ENCODE measurements at places on chromosomes 1 and 21.

- DNase-seq: no peak
Measured at GRCh38 chr1:199226163-199226562, 587.3 kb downstream of the PTPRC start.

DNA sequence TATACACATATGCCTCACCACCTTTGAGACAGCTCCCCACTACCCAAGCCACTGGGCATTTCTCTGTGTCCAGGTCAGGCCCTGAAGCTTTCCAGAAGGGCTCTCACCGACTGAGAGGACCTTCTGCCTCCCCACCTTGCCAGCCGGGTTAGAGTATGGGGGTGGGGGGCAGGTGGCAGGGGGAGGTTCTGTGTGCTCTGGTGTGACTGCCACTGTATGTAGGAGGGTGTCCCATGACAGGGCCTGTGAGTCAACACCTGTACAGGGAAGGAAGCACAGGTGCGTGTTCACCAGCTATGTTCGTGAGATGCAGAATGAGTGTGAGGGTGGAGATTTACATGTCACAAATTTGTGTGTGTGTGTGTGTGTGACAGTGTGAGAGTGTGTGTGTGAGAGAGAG is 7.0 kb downstream of the AHDC1 start:
- DNase-seq: no peak

DNA sequence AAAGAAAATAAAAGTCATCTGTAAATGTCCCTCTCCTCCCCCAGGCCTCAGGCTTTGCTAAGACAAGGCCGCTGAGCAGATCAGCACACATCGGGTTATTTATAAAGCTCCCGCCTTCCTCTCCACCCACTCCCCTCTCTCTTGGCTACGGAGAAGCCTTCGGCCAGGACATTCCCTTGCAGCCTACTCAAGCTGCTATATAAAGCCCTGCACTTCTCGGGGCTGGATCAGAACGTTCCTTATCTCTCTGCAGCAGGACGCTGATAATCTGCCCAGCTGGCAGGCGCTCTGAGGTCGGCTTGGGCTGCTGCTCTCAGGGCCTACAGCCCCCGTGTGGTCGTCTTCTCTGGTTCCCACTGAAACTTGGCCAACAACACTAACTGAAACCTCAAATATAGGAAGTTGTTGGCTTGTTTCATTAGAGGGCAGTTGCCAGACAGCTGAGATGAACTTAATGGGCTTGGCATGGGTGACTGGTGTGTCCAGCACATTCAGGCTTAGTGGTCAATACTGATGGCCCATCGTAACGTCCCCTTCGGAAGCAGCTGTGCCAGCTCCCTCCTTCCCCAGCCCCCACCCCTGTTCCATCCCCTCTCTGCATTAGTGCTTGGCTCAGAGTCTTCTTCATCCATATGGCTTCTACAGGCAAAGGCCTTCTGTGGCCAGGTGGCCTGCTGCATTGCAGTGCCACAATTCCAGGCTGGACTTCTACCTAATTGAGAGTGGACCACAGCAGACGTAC is 64.6 kb downstream of the IER5 start:
- DNase-seq: peak; percentile 48

- no peak for DNase-seq
Measured at GRCh38 chr1:9782897-9783296, 40.9 kb downstream of the CLSTN1 start.

DNA sequence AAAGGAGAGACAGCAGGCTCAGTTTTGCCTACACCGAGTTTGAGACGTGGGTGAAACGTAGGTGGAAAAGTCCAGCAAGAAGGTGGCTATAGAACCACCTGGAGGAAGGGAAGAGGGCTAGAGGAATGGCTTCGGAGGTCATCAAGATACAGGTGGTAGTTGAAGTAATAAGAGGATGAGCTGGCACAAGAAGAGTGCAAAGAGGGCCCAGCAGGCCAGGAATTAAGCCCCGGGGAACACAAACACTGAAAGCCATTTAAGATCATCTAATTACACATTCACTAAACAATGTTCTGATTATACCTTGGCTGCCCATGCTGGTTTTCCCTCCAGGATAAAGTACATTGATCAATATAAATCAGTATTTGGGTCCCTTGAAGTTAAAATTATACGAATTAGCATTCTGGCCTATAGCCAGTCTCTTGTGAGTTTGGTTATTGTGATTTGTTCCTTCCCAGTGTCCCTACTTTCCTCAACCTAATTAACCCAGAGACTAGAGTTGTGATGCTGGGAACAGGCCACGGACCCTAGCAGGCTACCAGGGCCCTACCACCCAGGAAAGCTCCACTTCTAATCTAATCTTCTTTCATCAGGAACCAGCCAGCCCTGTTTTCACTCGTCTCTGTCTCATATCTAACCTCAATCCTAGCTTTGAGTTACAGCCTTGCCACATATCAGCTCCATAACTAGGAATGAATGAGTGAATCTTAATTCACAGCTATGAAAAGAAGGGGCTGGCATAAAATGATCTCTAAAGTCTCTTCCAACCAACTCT is 26.4 kb upstream of the PPP1R15B start:
- no peak for DNase-seq

GRCh38 chr1:25021591-25022215 is 91.6 kb upstream of the RUNX3 start:
- DNase-seq: no peak

DNA sequence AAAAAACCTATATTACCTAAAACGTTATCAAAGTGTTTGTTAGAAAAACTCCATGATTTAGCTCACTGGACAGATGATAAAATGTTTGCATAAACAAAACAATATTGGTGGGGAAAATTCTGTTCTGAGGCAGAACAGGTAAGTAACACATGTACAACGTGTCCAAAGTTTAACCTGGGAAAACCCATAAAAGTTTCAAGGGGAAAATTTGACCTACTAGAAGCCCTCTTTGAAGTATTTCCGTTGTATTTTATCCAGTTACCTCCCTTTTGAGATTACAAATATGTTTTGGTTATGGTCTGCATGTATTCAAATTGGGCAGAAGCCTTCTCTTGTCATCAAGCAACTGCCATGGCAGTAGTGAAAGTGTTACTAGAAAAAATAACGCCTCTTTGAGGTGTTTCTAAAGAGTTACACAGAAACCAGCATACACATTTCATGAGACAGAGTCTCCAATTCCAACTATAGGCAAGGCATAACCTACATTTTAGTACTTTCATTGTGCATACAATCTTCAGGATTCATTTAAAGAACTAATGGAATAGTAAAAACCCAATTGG is 58.0 kb upstream of the PDC start:
- no peak for DNase-seq

GRCh38 chr1:150149271-150150132 is at the start of gene PLEKHO1:
Gene PLEKHO1 (plus strand): TSS chr1:150149916. CDS start chr1:150150258, 342 bp downstream.
- peak; percentile 76 for DNase-seq

DNA sequence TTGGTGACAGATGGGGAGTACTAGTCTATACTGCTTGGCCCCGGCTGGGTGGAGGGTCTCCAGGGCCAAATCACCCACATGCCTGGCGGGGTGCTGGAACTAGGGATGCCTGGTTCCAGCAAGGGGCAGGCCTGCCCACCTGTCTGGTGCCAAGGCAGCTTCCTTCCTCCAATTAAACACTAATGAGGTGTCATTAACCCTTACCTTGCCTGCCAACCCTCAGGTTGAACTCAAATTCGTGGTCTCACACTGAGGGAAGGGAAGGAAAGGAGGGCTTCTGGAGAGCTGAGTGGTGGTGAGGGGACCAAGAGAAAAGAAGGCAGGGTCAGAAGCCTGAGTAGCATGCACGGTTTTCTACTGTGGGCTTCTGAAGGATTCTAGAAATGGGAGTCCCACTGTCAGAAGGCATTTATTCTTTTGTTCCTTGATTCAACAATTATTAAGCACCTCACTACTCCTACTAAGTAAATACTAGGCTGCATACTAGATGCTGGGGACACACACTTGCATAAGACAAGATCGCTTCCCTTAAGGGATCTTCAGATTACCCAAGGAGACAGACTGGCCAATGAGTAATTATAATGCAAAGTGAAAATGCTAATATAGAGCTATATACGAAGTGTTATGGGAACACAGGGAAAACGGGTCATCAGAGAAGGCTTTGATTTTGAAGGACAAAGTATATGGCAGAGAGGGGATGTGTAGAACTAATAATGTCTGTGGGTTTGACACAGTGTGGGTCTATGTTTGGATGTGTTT is 5.9 kb upstream of the EFNA3 start:
- DNase-seq: no peak

- DNase-seq: peak; percentile 41
Measured at GRCh38 chr1:27136998-27137542, 17.9 kb downstream of the SLC9A1 start.

DNA sequence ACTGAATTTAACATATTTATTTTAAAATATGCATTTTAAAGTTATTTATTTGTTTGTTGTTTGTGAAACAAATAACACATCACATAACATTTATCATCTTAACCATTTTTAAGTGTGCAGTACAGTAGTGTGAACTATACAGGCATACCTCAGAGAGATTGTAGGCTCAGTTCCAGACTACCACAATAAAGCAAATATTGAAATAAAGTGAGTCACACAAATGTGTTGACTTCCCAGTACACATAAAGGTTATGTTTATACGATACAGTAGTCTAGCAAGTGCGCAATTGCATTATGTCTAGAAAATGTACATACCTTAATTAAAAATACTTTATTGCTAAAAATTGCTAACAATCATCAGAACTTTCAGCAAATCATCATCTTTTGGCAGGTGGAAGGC is 739.4 kb upstream of the ADGRL4 start:
- no peak for DNase-seq

DNA sequence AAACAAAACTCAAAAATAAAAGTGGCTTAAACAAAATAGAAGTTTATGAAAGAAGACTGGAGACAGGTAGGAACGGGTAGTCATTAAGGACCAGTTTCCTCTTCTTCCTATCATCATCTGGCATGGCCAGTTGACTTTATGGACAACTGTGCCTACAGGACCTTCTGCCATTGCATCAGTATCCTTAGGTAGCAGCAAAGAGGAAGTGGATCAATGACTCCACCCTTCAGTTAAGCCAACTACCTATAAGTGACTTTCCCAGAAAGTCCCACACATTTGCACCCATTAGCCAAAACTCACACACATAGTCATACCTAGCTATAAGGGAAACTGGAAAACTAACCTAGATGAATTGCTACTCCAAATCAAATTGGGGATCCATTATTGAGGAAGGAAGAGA is 51.7 kb downstream of the RASAL2 start:
- no peak for DNase-seq

- no peak for DNase-seq
Measured at GRCh38 chr1:67552336-67552759, 122.1 kb upstream of the SERBP1 start.

DNA sequence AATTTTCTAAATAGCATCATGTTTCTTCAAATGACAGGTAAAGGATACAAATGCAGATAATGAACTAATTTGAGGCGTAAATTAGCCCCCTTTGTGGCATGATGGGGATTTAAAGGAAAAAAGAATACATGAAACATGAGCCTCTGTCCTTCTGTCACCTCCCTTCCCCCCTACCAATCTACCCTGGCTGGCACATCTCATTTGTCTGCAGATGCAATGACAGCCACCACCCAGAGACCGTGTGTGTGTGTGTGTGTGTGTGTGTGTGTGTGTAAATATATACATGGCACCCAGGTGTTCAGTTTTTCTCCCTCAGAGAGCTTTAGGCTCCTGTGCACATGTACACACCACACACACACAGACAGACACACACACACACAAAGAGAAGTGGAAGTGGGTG is 451.1 kb downstream of the RWDD3 start:
- DNase-seq: no peak

- DNase-seq: no peak
Measured at GRCh38 chr21:45098867-45099266, 24.5 kb downstream of the ADARB1 start.

GRCh38 chr1:183185941-183186490 is at the start of gene LAMC2:
Gene LAMC2 (plus strand): TSS chr1:183186264. CDS start chr1:183186353, 89 bp downstream.
- no peak for DNase-seq

- no peak for DNase-seq
Measured at GRCh38 chr1:8481650-8482380, 163.9 kb downstream of the SLC45A1 start.

DNA sequence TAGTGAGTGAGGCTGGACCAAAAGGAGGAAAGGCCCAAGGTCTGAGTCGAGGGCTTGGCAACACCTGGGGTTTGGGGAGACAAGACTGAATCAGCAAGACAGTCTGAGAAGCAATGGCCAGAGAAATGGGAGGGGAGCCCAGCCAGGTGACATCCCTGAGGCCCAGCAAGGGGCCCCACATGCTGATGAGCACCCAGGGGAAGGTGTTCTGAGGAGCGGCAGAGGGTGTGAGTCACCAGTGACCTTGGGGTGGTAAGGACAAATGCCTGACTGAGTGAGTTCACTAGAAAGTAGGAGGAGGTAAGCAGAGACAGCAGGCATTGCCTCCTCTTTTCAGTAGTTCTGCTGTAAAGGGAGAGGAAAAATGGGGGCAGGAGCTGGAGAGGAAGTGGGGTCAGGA is 192.4 kb upstream of the GALNT2 start:
- DNase-seq: no peak

DNA sequence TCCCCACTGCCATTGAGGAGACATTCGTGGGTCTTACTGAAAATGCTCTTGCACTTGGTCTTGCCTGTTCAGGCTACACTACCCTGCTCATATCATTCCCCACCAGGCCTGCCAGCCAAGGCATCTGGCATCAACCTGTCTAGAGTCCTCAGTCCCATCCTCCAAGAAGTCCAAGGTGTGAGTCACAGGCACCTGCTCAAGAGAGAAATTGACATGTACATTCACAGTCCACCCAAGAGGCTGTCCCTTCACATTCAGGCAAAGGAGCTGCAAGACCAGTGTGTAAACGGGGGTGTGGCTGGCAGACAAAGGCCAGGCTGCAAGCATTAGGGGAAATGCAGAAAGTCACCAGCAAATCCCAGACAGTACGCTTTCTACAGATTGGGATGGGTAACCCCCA is 13.1 kb upstream of the PLA2G2C start:
- DNase-seq: no peak

DNA sequence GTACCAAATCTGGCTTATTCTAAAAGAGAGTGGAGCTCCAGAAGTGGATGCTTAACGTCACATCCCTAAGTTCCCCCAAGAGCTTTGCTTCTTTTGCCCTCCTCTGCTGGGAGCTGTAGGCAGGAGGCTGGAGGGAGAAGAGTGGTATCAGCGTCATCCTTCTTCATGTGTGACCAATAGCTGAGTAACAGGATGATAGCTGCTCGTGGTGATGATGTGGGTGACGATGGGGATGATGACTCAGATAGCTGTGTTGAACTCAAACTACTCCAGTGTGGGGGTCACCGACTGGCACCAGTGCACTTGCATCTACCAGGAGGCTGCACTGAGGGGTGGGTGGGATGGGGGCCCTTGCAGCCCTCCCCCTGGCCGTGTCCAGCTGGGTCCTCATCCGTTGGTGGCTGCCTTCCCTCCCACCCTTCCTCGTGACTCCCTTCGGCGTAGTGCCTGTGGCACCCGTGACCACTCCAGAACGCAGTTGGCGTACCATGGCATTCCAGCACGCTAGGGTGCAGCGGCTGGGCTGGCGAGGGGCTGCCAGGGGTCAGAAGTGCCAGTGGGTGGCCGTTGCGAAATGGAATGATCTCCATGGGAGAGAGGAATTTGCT is 1.1 kb downstream of the IGFN1 start:
- no peak for DNase-seq

- no peak for DNase-seq
Measured at GRCh38 chr1:121458291-121459048, 273.7 kb downstream of the SRGAP2C start.

All from activated B cell treated with CpG ODN at 0.5 μM for 24 hours (primary cell).